Hepatic stellate cell (primary cell): ENCODE measurements at places on chromosomes 2 and 18.

DNA sequence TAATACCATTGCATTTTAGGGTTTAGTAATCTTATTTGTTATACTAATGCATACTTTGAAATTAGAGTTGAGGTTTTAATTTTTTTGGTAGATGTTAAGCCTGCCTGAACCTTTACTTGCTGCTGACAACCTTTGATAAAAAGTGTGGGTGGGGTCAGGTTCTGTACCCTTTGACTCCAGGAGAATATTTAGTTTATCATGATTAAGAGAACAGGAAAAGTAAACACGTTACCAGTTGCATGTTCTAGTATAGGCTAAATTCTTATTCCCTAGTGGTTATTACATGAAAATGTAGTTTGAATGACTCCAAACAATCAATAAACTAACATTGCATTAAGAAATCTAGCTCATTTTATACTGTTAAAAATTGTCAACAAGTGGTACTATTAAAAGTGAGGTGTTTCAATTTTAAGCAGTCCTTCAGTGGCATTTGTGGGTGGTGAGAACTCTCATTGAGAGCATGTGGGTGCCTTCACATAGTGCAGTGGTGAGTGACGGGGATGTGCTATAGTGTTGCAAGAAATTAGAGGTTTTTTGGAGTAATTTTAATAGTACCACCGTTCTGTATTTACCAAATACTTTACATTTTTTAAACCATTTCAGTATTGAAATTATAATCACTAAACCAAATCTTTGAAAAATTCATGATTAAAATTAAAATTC lies 29.9 kb downstream of the PHLPP1 start:
- no peak for DNase-seq

GRCh38 chr2:231191896-231192872 lies 6.2 kb upstream of the ARMC9 start:
- DNase-seq: peak; percentile 84

DNA sequence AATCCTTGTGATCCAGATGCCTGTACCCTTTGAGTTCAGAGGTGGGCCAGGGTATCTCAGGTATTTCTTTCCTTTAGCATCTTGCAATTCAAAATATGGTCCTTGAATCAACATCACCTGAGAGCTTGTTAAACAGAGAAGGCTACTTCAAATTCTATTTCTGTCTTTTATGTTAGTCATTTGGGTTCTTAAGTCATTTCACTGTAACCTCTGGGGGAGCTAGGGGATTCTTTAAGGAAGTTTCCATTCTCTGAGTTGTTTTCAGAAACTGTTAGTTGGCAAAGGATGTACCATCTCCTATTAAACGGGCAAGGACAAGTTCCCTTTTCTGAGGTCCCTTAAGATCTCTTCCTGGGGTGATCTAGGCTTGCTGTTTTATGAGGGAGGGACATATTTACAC lies 16.6 kb downstream of the CFLAR start:
- no peak for DNase-seq

- DNase-seq: no peak
Measured at GRCh38 chr2:89829828-89830227, 1138.4 kb downstream of the RPIA start.

DNA sequence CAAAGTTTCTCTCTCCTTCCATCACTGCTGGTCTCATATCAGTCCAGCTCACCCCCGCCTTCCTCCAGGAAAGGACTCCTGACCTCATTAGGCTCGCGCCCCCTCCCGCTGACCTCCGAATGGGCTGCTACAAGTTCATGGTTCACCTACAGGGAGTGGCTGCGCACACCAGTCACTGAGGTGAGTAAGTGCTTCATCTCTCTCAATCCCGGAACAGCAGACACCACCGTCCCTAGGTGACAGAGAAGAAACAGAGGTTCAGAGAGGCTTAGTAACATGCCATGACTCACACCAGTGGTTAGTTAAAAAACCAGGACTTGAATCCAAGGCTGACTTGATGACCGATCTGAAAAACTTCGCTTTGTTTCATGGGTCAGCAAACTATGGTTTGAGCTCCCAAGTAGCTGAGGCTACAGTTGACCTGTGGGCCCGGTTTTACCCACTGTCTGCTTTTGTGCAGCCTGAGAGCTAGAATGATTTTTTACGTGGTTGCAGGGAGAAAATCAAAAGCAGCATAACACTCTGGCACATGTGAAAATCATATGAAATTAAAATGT lies 42.0 kb downstream of the ZFP36L2 start:
- peak; percentile 40 for DNase-seq

DNA sequence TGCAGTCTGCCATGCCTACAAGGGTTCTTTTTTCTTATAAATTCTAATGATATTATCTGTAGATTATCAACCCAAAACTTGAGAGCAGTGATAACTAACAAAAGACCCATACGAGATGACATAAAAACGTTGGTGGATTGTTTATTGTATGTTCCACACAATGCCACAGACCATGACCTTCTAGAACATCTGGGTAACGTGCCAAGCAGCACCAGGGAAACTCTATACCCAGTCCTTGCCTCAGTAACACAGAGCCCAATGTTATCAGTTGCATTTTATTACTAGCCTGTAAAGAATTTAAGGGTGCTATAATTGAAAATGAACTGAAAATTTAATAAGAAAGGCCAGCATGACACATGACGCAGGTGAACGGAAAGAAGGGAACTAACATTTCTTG lies 99.1 kb upstream of the UGP2 start:
- DNase-seq: no peak

- DNase-seq: no peak
Measured at GRCh38 chr18:12030670-12031069, 49.4 kb downstream of the IMPA2 start.

DNA sequence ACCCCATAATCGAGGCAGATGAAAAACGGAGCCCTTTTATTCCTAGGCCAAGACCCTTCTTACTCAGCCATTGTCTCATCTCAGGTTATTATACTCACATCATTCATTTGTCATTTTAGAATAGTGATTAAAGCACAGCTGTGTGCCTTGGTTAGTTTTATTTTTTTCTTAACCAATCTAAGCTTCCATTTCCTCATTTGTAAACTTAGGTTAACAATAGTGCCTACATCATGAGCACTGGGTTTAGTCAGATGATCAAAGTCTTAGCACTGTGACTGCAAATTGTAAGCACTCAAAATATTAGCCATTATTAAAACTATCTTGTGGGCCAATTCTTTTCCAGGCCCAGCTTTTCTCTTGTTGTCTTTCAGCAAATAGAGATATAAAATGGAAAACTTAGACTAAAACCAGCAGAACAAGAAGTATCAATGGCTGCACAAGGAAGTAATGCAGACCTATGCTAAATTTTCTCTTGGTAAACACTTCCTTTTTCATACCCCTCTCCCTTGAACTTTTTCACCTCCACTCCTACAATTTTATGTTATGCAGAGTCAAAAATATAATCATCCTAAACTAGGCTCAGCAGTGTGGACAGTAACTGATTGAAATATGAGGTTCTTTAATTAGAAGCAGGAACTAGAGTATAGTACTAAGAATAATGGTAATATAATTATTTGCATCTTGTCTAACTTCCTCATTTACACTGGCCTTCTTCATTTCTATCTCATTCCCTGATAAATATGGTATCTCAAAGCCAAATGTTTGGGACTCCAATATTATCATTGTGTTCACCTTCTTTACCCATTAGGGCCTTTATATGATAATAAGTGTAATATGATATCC lies 21.5 kb upstream of the GALNT3 start:
- DNase-seq: no peak

DNA sequence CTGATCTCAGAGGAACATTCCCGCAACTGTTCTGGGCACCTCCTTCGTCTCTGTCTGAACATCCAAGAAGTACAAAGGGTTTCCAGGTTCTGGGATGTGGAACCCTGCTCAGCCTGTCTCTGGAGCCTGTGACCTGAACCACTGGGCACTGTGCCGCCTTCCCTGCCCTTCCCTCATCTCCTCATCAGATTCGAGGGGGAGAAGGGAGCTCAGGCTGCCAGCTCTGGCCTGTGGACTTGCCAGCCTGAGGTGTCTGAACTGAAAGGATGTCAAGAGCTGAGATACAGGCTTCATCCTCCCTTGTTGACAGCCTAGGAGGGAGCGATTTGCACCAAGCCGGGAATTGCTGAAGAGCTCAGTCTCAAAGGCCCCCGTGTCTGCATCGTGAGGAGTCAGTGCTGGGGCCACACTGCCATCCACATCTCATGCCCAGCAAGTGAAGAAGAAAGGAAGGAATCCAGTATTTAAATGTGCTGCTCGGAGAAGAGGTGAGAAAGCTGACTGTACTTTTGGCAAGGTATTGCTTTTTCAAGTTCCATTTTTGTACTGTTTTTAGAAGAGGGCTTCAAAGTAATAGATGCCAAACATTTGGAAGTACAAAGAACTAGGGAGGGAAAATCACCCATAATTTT lies 12.6 kb downstream of the NEU2 start:
- DNase-seq: no peak

DNA sequence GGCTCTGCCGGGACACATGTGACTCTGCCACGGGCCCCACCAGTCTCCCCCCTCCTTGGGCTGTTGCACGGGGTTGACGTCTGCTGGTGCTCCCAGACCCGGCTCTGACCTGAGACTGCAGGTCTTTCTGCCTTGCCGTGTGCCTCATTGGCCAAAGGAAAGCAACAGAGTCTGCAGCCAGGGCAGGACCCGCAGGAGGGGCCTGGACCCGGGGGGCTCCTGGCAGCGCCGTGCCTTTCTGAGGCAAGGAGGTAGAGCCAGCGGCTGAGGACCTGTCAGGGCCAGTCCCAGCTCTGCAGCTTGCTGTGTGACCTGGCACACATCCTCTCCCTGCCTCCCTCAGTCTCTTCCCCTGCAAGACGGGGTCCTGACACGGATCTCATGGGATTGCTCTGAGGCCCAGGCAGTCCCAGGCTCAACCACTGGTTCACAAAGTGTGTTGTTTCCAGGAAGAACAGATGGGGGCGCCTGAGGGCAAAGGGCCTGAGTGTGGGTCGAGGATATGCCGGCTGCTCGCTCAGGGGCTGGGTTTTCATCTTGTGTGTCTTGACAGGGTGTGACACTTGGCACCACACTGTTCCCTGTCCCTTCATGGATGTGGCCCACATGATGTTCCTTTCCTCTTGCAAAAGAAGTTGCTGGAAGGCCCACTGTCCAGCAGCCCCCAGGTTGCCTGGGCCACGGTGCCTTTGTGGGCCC lies 9.0 kb downstream of the CAPN10 start:
- peak; percentile 49 for DNase-seq

DNA sequence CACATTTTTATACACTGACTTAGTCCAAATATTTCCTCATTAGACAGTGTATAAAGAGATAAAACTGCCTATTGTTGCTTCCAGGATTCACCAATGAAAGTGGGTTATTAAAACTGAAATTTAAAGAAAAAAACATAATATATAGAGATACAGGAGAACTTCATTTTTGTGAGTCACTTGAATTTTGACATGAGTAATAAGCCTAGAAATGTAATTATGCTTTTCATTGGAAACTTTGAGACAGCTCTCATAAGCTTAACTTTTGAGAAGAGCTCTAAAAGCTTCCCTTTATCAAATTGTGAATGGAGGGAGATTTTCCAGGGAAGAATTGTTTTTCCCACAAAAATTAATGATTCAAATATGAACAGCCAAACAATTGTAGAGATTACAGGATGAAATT lies 14.1 kb downstream of the DYNC2LI1 start:
- DNase-seq: no peak

GRCh38 chr2:13009027-13009642 lies 292.4 kb downstream of the TRIB2 start:
- DNase-seq: no peak

DNA sequence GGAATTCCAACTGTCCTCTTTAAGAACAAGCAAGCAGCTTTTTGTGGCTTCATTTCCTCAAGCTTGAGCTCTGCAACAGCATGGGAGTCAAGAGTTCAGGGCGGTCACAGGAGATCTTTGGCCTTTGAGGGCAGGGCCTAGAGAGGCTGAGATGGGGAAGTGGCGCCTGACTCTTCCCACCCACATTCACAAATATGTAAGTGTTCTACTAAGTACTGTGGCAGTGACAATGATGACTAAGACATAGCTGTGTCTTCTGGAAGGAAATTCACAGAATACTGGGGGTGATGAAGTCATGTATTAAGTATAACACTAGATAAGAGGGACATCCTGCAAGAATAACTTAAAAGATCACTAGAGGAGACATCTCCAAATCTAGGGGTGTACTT lies 15.0 kb downstream of the RND3 start:
- DNase-seq: peak; percentile 36

GRCh38 chr18:10299643-10300042 lies 154.8 kb upstream of the APCDD1 start:
- no peak for DNase-seq

- peak; percentile 57 for DNase-seq
Measured at GRCh38 chr2:158998551-158999248, 30.3 kb downstream of the TANC1 start.

DNA sequence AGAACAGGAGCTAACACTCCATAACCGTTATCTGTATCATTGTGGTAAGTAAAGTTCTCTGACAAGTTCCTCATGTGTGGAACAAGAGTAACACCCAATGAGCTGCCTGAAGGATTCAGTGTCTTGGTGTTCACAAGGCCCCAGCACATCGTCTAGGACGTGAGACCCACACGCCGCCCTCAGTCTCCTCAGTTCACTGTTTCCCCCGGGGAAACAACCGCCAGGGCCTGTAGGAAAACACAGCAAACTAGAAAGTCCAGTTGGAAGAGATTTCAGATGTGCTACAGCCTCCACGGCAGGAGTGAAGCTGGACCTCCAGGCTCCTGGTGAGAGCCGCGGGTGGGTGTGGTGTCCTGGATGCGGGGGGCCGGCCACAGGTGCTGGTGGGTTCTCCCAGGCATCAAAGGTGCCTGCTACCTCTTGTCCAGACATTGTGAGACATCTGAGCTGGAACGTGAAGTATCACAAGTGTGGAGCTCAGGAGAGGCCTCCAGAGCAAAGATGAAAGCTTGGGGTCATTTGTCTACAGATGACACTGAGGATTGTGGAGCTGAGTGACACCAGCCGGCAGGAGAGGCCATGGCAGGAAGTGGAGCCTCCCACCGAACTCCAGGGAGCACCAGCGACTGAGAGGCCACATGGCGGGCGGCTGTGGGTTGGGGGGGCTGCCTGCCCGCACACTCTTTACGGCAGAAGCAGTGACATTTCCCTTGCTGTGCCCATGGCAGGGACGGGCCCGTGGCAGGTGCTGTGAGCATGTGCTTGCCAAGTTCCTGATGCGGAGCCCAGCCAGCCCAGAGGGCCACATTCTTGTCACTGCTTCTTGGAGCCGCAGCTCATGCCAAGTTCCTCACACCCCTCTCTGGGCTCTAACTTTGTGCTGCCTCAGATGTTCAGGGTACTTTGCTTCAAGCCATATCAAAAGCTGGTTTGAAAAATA lies 131.2 kb downstream of the TMEM18 start:
- no peak for DNase-seq

- DNase-seq: no peak
Measured at GRCh38 chr2:113084249-113085000, 16.7 kb downstream of the IL1F10 start.

- DNase-seq: no peak
Measured at GRCh38 chr2:241567776-241568175, 9.2 kb downstream of the BOK start.

- no peak for DNase-seq
Measured at GRCh38 chr2:19837235-19837766, 64.5 kb downstream of the TTC32 start.
